Right ventricle myocardium inferior (tissue), 1 donor: ENCODE measurements at places on chromosomes 1 and 21.

DNA sequence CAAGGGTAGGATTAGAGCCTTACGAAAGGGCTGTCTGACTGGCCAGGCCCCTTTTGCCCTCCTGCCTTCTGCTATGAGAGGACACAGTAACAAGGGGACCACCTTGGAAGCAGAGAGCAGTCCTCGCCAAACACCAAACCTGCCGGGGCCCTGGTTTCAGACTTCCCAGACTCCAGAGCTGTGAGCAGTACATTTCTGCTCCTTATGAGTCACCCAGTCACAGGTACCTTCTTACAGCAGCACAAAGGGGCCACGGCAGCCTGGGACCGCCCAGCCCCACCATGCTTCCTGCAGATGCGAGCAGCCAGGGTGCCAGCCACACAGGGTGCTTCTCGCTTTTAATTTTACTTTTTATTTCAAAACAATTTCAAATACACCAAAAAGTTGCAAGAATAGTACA is 17.2 kb upstream of the POFUT2 start:
- no peak for DNase-seq

DNA sequence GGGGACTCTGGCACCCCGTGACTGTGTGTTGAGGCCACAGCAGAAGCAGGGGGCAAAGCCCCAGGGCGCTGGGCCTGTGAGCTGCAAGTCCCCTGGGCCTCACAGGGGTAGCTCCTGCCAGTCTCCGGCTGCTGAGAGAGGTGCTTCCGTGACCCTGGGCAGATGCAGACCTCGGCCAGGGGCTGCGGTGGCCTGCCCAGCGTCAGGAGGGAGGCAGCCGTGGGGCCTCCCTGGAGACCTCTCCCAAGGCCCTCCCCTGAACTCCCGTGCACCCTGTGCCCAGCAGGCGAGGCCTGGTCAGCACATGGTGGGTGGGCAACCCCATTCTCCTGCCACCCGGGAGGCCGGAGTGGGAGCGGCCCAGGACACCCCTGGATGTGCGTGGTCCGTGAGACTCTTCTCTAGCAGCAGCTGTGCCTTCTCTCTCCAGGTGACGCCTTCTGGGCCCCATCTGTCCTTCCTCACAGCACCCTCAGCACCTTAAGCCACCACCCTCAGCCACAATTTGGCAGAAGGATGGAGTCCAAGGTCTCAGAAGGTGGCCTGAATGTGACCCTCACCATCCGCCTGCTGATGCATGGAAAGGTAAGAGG is 85.7 kb upstream of the COL6A1 start:
- DNase-seq = no peak

GRCh38 chr1:154318386-154318785 is 2.5 kb upstream of the AQP10 start:
- DNase-seq = no peak

- DNase-seq = no peak
Measured at GRCh38 chr1:202848191-202848542, 37.4 kb downstream of the PCAT6 start.

- no peak for DNase-seq
Measured at GRCh38 chr1:175885326-175885725, 141.9 kb upstream of the TNR start.

DNA sequence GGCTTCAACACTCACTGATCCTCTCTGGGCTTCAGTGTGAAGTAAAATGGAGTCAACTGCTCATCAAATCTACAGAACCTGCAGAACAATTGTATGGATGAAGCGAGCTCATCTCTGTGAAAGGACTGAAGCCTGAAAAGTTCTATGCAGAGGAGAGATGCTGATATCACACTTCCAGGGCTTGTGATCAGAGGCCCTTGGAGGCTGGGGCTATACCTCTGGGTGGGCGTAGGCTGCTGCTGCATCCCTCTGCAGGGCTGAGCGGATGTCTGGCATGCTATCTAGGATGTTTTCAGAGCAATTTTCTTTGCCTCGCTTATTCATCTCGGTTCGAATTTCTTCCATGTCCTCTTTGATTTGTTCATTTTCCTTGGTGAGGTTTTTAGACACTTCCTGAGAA is 17.6 kb downstream of the OLFML2B start:
- DNase-seq = no peak

DNA sequence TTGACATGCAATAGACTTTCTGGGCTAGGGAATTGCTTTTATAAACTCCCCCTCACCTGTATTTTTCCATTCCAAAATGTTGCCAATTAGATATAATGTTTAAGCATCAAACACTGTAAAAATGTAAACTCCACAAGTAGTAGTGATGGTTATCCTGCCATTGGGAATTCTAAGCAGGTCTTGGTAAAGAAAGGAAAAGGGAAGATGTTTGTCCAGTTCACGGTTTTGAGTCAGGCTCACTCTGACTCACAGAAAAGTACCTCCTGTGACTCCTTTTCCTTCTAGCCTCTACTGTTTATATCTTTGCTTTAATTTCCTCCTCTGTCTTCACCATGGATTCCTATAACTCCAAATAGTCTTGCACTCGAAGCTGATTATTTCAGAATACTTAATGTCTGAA is 19.0 kb upstream of the PTPN14 start:
- no peak for DNase-seq

DNA sequence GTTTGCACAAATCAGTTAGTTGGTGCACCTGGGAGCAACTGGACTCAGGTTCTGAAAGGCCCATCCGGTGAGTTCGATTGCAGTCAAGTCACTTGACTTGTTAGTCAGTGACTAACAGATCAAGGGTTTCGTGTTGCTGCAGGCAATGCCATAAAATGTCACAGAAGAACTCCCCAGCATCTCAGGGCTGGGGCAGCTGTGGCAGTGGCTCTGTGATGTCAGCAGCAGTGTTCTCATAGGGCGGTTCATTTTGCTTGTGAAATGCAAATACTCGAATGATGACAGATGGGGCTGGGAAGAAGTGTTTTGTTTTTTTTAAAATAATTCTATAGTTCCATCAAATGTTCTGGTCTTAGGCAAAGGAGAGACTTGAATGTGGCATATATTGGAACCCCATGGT is 287.8 kb downstream of the LMX1A start:
- DNase-seq = no peak

DNA sequence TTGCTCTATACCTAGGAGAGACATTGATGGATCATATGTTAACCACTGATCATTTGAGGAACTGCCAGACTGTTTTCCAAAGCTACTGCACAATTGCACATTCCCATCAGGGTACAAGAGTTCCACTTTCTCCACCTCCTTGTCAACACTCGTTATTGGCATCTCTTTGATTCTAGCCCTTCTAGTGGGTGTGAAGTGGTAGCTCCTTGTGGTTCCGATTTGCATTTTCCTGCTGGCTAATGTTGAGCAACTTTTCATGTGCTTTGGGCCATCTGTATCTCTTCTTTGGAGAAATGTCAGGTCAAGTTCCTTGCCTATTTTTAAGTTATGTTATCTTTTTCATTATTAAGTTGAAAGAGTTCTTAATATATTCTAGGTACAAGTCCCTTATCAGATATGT is 90.1 kb downstream of the DMRTB1 start:
- no peak for DNase-seq

- no peak for DNase-seq
Measured at GRCh38 chr1:193754732-193755427, 568.5 kb upstream of the B3GALT2 start.
